ENCODE measurements at places on chromosomes 4 and X. TPM values are rescaled to one million over a fixed set of nuclear protein-coding genes. Genes with fewer than 3 reads are reported as not detected.

GRCh38 chrX:69124108-69124507 is 41.1 kb downstream of the PJA1 start:
- peak; percentile 56 for DNase-seq

GRCh38 chr4:73917081-73917501 is 47.9 kb downstream of the CXCL1 start:
- peak; percentile 96 for DNase-seq

GRCh38 chrX:39519566-39520301 is 578.0 kb downstream of the BCOR start:
- DNase-seq, result no peak

DNA sequence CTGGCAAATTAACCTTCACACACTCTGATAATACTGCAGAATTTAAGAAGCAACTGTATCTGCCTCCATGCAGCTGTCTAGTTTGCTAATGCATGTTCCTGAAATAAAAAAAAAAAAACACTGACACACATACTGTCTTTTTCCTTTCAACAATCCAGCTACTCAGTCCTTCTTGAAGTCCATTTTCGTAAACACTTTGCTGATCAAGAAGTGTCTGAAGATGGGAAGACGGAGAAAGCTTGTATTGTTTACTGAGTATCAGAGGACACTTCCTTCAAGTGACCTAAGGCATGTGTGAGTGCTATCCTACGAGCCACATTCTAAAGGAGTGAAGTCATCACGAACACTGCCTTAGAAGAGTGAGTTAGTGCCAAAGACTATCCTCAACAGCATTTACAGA is 82.6 kb downstream of the LUZP4 start:
- DNase-seq, result peak; percentile 74

- no peak for DNase-seq
Observed at GRCh38 chr4:6466756-6467381, 5.5 kb downstream of the PPP2R2C start.

GRCh38 chr4:120920666-120921065 is 1.9 kb downstream of the PRDM5 start:
- DNase-seq, result no peak

The TMPRSS11F gene
- not detected for total RNA-seq

The RAB33A gene
- 3.3 TPM for total RNA-seq

The ENPEP gene
- 0.11 TPM for total RNA-seq

All from GM23248 (cell line).